ENCODE measurements at places on chromosomes 6 and 20.

DNA sequence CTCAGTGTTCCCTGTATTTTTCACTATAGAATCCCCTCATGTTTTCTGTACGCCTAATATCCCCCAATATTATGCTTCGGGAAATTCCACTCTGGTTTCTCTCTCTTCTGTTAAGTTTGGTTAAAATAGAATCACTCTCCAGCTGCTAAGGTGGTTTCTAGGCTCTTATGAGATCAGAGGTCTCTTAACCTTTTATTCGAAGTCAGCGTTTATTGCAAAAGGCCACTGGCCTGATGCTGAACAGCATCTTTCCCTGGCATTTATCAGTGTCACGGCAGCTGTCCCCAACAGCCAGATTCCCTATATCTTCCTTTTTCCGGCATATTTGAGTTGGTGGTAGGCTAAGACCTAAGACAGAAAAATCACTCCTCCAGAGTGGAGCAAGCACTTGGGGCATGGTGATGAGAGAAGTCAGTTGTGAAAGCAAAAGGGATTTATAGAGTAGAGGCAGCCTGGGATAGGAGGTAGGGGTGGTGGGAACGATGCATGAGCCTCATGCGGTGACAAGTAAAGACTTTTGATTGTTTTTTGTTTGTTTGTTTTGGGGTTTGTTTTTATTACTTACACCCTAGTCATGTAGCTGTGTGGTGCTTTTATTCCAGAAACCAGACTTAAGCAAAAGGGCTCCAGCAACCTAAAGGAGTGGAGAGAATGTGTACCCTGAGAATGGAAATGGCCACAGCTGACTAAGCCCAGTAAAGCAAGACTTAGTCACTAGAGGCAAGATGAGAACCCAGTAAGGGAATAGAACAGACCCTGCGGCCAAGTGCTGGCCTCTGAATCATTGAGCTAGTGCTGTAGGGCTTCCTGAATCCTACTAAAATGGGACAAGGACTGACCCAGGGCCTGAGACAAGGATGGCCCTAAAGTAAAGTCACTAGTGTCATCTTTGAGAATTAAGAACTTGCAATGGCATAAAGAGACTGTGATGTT lies 233.0 kb upstream of the PRND start:
- DNase-seq: no peak

- no peak for DNase-seq
Measured at GRCh38 chr6:31114970-31115849, 610 bp downstream of the PSORS1C1 start.

GRCh38 chr6:56522495-56523270 lies 120.0 kb downstream of the DST start:
- no peak for DNase-seq

DNA sequence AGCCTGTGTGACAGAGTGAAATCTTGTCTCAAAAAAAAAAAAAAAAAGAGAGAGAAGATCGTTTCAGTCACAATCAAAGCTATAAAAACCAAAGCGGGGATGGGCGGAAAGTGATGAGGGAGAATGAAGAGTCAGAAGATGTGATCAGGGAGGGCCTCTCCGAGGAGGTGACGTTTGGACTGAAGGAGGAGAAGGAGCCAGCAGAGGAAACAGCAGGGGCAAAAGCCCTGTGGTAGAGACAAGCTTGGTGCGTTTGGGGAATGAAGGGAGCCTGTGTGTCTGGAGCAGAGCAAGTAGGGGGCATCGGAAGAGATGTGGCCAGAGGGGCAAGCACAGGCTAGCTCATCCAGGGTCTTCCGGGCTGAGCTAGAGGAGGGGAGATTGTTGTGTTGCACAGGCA lies 14.5 kb upstream of the LBP start:
- DNase-seq: no peak

DNA sequence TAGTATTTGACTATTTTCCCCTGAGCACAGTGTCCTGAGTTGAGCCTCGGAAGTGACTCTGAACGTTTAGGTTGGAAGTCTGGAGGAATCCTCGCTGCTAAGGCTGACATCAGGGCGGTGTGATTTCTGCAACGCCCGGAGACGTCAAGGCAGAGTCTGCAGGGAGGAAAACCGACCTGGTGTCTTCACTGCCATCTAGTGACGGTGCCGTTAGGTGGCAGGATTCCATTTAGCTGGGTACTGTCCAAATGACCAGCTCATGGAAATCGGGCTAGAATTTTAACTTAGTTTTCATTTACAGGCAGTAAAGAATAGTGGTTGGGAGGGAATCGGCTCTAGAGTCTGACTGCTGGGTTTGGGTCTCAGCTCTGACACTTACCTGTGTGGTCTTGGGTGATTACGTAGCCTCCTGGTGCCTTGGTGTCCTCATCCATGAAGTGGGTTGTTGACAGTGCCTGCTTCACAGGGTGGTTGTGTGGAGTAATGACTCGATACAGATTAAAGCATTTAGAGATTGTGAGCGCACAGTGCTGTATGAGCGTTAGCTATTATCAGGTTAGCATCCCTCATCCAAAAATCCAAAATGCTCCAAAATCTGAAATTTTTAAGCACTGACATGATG lies 35.0 kb downstream of the FOXF2 start:
- no peak for DNase-seq

DNA sequence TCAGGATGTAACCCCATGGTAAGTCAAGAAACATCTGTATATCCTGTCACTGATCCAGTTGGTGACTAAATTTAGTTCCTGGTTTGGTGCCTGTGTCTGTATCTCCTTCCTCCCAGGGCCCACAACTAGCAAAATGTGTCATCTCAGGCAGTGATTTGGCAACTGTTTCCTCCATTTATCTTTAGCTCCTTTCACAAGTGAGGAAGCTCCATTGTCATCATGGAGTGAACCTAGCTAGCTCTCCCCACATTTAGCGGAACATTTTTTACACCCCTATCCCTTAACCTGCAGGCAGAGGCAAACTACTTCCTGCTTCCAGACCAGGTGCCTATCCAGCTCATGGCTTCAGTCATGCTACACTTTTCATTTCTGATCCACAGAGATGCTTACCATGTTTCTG lies 99.5 kb downstream of the IPCEF1 start:
- no peak for DNase-seq

DNA sequence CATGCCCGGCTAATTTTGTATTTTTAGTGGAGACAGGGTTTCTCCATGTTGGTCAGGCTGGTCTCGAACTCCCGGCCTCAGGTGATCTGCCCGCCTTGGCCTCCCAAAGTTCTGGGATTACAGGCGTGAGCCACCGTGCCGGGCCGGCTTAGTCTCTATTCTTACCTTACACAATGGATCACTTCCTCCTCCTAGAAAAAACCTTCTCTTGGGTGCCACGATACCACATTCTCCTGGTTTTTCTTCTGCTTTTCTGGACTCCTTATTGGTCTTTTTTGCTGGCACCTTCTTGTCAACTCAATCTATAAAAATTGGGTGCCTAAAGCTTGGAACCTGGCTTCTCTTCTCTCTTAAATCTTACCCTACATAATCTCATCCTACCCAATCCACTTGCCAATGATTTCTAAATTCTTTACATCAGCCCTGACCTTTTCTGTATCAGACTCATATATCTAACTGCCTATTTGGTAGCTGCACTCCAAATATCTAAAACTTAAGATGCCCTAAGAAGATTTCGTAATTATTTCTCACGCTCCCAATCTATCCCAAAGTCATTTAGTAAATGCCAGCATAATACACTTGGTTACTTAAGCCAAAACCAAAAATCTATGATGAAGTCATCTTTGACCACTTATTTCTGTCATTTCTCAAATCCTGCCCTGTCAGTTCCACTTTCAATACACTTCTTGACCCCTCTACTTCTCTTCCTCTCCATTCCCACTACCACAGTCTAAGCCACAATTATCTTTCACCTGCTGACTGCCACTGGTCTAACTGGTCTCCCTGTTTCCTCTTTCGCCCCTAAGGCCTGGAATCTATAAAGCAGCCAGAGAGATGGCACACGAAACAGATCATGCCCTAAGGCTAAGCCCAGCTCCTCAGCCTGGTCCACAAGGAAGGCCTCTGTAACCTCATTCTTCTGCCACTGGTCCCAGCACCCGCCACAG lies 43.2 kb downstream of the ELMO2 start:
- DNase-seq: no peak

DNA sequence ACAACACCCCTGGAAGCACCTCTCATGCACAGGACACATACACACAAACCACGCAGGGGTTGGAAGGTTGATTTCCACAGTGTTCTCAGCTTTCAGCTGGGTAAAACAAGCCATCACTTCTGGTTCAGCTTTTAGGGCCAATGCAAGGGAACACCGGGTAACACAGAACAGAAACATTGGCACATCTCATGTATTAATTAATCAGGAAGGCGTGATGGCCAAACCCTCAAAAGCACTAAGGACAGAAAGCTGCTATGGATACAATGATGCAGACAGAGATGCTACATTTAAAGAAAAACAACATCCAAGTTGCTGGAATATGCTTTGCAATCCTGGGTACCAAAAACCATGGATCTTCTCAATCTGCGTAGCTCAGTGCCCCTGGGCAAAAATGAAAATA lies 104.3 kb upstream of the BEND6 start:
- DNase-seq: no peak

GRCh38 chr6:168004023-168004422 lies 6.6 kb downstream of the KIF25 start:
- DNase-seq: no peak

DNA sequence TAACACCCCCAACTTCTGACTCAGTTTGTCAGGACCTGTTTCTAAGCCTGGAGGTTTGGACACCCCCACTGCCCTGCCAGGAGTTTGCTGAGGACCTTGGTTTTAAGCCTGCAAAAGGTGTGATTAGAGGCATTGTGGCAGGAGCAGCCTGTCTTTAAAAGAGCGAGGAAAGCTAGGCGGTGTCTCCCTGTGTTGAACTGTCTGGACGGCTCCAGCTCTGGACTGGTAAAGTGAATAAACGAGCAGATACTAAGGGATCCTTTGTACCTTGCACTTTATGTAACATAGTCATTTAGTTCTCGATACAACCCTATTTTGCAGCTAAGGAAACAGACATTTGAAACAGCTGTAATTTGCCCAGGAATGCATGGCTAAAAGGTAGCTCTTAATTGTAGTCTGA lies 14.4 kb downstream of the FAM83D start:
- no peak for DNase-seq

- no peak for DNase-seq
Measured at GRCh38 chr6:152941746-152942145, 41.1 kb downstream of the FBXO5 start.

DNA sequence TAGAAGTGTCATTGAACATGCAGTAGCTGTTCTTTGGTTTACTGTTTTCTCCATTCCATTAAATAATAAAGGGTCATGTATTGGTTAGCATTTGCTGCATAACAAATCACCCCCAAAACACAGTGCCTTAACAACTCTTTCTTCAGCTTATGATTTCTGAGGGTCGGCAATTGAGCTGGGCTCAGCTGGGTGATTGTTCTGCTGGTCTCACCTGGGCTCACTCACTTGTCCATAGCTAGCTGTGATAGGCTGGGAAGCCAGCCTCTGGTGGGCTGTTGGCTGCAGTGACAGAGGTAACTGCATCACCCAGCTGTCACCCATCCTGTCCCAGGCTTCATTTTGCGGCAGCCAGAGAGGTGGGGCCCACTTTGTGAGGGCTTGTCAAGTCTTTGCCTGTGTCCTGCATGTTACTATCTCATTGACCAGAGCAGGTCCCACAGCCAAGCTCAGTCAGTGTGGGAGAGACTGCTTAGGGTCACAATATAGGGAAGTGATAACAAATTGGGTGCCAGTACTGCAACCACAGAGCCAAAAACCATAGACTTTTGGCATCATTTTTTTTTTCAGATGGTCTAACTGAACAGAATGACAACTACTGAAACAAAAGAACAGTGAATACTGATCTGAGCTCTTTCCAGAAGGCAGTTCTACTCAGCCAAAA lies 76.9 kb downstream of the SYNDIG1 start:
- no peak for DNase-seq
